ENCODE measurements at places on chromosomes 2 and 18.

- ATAC-seq, result no peak
Measured at GRCh38 chr2:214005337-214005736, 405.5 kb upstream of the VWC2L start.

GRCh38 chr2:72454189-72454588 lies 306.5 kb upstream of the CYP26B1 start:
- ATAC-seq, result no peak

DNA sequence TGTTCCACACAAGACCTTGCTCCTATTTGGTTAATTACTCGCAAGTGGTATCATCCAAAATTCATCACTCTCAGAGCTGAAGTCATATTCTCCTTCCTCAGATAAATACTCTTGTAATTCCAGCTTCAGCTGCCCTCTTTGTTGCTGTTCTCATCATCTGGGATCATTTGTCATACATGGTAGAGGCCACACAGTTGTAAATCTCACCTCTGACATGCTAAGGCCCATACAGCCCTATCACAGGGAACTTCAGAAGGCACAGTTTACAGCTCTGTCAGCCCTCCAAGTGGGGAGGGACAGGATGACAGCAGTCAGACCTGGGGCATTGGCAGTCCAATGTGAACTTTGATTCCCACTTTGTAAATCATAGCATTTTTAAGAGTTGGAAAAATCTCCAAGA lies 399.0 kb downstream of the CNTNAP5 start:
- no peak for ATAC-seq

GRCh38 chr2:234189786-234190300 lies 139.3 kb downstream of the SPP2 start:
- no peak for ATAC-seq

DNA sequence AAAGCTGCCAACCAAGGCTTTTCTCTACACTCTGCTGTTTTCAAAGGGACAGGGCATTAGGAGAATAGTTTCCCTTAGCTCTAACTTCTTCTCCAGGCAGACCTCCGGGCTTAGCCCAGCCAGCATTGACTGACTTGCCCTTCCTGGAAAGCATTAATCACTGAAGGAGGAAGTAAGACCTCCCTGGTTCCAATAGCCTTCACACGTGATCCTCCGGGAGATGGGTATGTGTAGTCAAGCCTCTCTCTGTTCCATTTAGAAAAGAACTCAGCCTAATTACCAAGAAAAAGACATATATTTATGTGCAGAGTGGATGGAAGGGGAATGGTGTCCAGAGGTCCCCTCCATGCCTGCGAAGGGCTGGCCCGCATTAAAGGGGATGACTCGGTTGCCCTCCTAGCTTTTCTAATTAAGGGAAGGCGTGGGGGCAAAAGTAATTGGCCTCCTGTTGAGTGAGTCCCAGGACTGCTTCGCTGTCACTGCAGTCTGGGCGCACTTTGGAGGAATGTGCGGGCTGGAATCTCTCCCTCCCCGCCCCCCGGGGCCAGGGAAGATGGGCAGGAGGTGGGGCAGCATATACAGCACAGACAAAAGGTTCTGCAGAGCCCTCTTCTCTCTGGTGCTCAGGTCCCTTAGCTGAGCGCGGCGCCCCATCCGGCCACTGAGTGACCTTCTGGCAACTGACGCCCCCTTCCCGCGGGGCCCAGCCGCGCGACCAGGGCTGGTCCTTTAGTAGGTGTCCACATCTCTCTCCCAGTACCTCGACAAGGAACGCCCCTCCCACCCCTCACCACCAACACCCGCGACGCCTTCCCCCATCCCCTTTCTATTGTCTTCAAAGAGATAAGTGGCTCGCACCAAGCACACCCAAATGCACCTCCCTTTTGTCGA lies 686.0 kb downstream of the NRXN1 start:
- peak; percentile 28 for ATAC-seq

GRCh38 chr2:587087-587960 lies 89.9 kb downstream of the TMEM18 start:
- no peak for ATAC-seq

DNA sequence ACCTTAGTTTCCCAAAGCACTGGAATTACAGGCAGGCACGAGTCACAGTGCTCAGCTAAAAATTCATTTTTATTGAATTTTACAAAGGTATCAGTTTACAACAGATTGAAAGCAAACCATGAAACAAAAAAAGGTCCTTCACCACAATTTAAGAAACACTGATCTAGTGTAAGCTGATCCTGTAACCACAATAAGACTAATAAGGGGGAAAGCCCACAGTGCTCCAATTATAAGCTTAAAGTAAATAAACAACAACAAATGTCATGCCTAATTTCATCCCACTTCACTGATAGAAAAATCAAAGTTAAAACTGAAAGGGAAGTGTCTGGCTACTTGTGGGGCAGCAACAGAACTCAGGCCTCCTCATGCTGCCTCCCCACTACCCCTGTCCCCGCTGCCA lies 49.2 kb downstream of the ICA1L start:
- no peak for ATAC-seq

GRCh38 chr18:60698901-60699300 lies 326.3 kb upstream of the MC4R start:
- ATAC-seq, result no peak

GRCh38 chr2:36952748-36953197 lies 13.6 kb downstream of the STRN start:
- ATAC-seq, result no peak

GRCh38 chr2:168086851-168087250 lies 160.5 kb downstream of the STK39 start:
- no peak for ATAC-seq

- ATAC-seq, result no peak
Measured at GRCh38 chr2:231655894-231656293, 52.4 kb upstream of the PTMA start.

GRCh38 chr2:60796573-60797509 lies 40.8 kb downstream of the PAPOLG start:
- peak; percentile 91 for ATAC-seq

- ATAC-seq, result no peak
Measured at GRCh38 chr2:3241971-3242746, 135.5 kb downstream of the EIPR1 start.

DNA sequence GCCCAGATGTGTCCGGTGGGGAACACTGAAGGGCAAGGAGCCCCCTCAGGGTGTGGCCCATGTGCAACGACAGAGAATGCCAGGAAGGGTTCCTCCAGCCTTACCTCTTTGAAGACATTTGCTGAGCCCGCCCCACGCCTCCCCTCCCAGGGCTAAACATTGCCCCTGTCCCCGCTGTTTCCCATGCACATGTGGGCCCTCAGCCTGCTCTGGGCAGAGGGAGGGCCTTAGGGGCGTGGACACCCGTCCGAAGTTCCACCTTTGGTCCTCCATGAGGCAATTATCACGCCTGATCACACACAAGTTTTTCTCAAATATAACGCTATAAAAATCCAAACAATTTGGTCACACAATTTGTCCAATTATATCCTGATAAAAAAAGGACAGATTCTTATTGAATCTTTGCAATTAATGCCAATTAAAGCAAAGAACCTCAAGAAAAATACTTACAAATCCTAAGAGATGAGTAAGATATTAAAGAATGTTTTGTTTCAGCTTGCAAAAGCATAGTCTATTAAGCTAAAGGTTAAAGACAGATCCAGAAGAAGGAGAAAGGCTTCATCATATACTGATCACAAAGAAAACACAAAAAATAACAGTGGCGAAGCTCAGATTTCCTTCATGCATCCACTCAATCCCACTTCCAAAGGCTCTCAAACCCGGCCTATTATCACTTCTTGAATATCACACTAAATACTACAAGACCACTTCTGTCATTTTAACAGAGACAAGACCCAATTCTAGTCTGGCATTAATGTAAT lies 55.2 kb upstream of the LDLRAD4 start:
- ATAC-seq, result no peak

GRCh38 chr2:84861539-84861938 lies 19.3 kb downstream of the TRABD2A start:
- ATAC-seq, result no peak

DNA sequence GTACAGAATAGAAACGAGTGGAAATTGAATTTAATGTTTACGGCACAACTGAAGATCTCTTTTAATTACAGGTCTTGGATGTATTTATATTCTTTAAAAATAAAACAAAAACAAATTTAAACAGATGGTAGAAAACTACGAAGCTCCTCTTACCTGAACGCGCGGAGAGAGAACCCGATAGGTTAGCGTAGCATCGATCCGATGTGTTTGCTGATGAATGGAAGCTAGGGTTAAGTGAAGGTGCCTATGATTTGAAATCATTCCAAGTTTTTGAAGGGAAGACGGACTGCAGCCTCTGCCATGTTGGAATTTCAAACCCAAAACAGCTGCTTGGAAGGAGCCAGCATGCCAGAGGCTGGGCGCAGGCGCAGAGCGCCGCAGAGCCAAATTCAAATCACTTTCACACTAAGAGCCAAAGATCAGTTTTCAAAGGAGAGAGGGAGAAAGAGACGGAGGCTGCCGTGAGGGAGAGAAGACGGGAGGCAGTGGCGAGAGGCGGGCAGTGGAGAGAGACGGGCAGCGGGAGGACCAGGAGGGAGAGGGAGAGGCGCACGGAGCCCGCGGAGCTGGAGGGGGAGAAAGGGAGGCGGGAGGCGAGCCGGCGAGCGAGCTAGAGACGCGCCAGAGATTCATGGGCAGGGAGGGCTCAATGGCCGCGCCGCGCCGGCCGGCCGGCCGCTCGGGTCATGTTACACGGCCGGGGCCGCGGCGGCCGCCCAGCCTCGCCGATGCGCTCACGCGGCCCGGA lies at the start of gene FIGN:
Gene FIGN (minus strand): TSS at position 324 of the 748 bp plus-strand sequence. CDS start 1,081 bp downstream, outside the sequence.
- peak; percentile 48 for ATAC-seq

- ATAC-seq, result peak; percentile 9
Measured at GRCh38 chr2:111702119-111702803, 181.7 kb downstream of the ANAPC1 start.

- ATAC-seq, result no peak
Measured at GRCh38 chr18:36600548-36600947, 228.3 kb downstream of the TPGS2 start.

DNA sequence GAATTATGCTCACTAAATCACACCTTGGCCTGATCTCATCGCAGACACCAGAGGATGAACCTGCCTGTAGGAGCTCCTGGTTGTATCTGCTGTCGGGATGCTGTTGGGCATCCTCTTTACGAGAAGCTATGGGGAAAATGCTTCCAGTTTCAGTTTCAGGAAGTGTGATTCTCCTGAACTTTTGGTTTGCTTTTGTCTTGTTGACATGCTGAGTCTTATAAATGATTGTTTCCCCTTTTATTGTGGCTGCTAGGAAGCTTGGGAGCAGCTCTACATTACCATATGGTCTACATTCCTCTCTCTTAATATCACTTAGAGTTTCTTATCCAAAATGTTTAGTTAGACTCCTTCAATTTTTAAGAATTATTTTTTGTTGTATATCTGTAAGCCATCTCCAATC lies 227.5 kb downstream of the MTX2 start:
- no peak for ATAC-seq

- no peak for ATAC-seq
Measured at GRCh38 chr2:50746526-50746925, 285.4 kb downstream of the NRXN1 start.

- ATAC-seq, result no peak
Measured at GRCh38 chr2:46876741-46877384, 38.7 kb downstream of the MCFD2 start.

- ATAC-seq, result no peak
Measured at GRCh38 chr2:27954221-27954673, 63.7 kb downstream of the BABAM2 start.

- ATAC-seq, result no peak
Measured at GRCh38 chr2:121608367-121608766, 40.9 kb downstream of the CLASP1 start.

Data from stimulated activated memory B cell treated with anti-CD40 and anti-IgM and Interleukin-4, amounts not matched to agents 10 μg/mL and 1 μg/mL and 100 μg/mL, for 72 hours (primary cell).